Heart left ventricle (tissue), 16 donors: ENCODE measurements at places on chromosomes 6 and 20. TPM values are rescaled to one million over a fixed set of nuclear protein-coding genes. Genes with fewer than 3 reads are reported as not detected.

The RNF182 gene
- total RNA-seq = 0.39 TPM

- no peak overlapping the region for H3K4me3 ChIP-seq
- H3K27me3 ChIP-seq = no peaks in the 10 kb centered on the region
- H3K27ac ChIP-seq = no peak overlapping the region
- H3K36me3 ChIP-seq = no peaks in the 10 kb centered on the region
- no peak for DNase-seq
These were observed 56.8 kb downstream of the PDSS2 start for GRCh38 chr6:107402533-107402932.

DNA sequence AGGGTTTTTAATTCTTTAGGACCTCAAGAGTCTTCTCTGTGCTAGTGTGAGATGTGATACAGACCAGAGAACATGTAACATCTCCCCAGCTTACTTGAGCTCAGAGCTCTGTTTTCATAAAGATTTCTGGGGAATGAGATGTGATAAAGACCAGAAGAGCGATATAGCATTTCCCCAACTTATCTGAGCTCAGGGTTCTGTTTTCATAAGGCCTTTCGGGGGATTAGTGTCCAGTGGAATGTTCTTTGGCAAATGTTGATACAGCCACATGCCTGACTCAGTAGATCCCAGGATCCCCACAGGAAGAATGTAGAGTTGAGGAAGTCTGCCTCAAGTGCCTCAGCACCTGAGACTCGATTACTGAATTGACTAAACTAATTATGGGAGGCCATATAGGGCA lies 18.7 kb upstream of the TOP1 start:
- no peak for DNase-seq
- no peaks in the 10 kb centered on the region for H3K27me3 ChIP-seq
- H3K4me3 ChIP-seq = no peak overlapping the region
- peaks cover 16% of the 10 kb centered on the region for H3K4me1 ChIP-seq
- H3K36me3 ChIP-seq = no peaks in the 10 kb centered on the region

The FUT9 gene
- not detected for total RNA-seq

- no peak for DNase-seq
- no peak overlapping the region for H3K27ac ChIP-seq
- H3K27me3 ChIP-seq = no peaks in the 10 kb centered on the region
- no peaks in the 10 kb centered on the region for H3K36me3 ChIP-seq
- H3K4me3 ChIP-seq = no peak overlapping the region
These were observed 328.2 kb downstream of the PHF3 start for GRCh38 chr6:63963769-63964315.

The SPATA25 gene
- 1.1 TPM for total RNA-seq

- H3K27me3 ChIP-seq = no peaks in the 10 kb centered on the region
- no peak for DNase-seq
- H3K36me3 ChIP-seq = no peaks in the 10 kb centered on the region
- no peaks in the 10 kb centered on the region for H3K4me1 ChIP-seq
These were observed 118.0 kb upstream of the THEMIS start for GRCh38 chr6:128018821-128019220.

GRCh38 chr20:991850-992249 lies 10.3 kb downstream of the RSPO4 start:
- no peak overlapping the region for H3K27ac ChIP-seq
- DNase-seq = no peak
- no peaks in the 10 kb centered on the region for H3K4me1 ChIP-seq
- no peaks in the 10 kb centered on the region for H3K36me3 ChIP-seq
- peaks cover 50% of the 10 kb centered on the region for H3K27me3 ChIP-seq
- H3K4me3 ChIP-seq = no peak overlapping the region

- H3K4me1 ChIP-seq = no peaks in the 10 kb centered on the region
- no peak for DNase-seq
- H3K4me3 ChIP-seq = no peak overlapping the region
- no peaks in the 10 kb centered on the region for H3K27me3 ChIP-seq
- H3K27ac ChIP-seq = no peak overlapping the region
- H3K36me3 ChIP-seq = no peaks in the 10 kb centered on the region
These were observed 120.9 kb downstream of the UNC5CL start for GRCh38 chr6:40918040-40918651.

The BEND3 gene
- 1.7 TPM for total RNA-seq

DNA sequence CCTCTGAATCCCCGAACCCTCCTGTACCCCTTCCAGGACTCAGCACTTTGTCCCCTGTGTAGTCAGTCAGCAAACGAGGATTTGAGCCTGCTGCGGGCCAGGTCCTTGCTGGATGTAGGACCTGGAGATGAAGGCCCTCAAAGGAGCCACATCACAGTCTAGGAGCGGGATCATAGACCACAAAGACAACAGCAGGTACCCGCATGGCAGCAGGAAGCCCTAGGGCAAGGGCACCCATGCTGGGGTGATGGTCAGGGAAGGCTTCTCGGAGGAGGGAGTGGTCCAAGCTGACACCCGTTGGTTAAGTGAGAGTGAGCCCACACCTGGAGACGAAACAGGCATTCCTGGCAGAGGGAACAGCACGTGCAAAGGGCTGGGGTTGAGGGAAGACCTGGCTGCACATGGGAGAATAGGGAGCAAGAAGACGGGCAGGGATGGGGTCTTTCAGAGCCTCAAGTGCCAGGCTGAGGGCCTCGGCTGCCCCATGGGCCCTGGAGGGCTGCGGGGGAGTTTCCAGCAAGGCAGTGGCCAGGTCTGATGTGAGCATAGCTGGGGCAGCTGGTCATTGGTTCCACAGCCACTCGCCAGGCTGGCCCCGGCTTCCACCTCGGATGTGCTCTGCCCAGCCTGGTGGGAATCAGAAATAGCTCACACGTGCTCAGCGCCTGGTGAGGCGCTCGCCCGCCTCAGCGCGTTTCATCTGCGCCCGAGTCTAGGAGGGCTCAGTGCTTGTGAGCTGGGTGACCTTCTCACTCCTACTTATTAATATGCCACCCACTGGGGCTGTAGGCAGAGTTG lies 15.0 kb downstream of the DLGAP4 start:
- H3K4me1 ChIP-seq = no peaks in the 10 kb centered on the region
- no peak overlapping the region for H3K27ac ChIP-seq
- no peak overlapping the region for H3K4me3 ChIP-seq
- peaks cover 3% of the 10 kb centered on the region for H3K27me3 ChIP-seq

GRCh38 chr6:111813237-111813636 lies 60.0 kb downstream of the FYN start:
- H3K4me3 ChIP-seq = no peak overlapping the region
- H3K36me3 ChIP-seq = peaks cover 15% of the 10 kb centered on the region
- H3K4me1 ChIP-seq = peaks cover 6% of the 10 kb centered on the region
- no peak overlapping the region for H3K27ac ChIP-seq
- DNase-seq = no peak

- DNase-seq = no peak
- no peak overlapping the region for H3K4me3 ChIP-seq
- no peak overlapping the region for H3K27ac ChIP-seq
- H3K4me1 ChIP-seq = no peaks in the 10 kb centered on the region
These were observed 24.9 kb upstream of the NT5E start for GRCh38 chr6:85424981-85425380.

- H3K27ac ChIP-seq = no peak overlapping the region
- H3K4me3 ChIP-seq = no peak overlapping the region
- no peaks in the 10 kb centered on the region for H3K36me3 ChIP-seq
- no peaks in the 10 kb centered on the region for H3K27me3 ChIP-seq
- DNase-seq = no peak
These were observed 213.6 kb upstream of the PREP start for GRCh38 chr6:105616521-105616920.

DNA sequence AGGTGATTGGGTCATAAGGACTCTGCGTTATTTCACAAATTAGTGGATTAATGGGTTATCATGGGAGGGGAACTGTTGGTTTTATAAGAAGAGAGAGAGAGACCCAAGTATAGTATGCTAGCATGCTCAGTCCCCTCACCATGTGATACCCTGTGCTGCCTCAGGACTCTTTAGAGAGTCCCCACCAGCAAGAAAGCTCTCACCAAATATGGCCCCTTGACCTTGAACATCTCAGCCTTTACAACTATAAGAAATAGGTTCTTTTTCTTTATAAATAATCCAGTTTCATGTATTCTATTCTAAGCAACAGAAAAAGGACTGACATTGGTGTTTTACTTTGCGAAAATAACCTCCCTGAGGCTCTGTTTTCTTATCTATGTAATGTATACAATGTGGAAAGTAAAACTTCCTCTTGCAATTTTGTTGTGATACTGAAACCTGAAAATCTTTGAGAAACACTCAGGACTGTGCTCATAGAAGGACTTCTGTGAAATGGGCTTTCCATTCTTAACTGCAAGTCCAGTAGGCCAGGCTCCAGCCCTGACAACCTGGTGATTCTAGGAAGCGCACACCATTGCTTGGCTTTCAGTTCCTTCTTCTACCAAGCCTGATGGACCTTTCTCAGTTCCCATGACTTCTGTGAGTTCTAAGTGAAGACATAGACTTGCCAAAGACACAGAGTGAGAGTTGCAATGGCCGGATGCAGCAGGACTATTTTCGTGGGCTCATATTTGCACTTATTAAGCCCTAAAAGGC lies 21.9 kb downstream of the SIRPD start:
- H3K4me3 ChIP-seq = no peak overlapping the region
- no peaks in the 10 kb centered on the region for H3K36me3 ChIP-seq
- no peak overlapping the region for H3K27ac ChIP-seq
- H3K27me3 ChIP-seq = no peaks in the 10 kb centered on the region
- no peak for DNase-seq

GRCh38 chr6:142474531-142475289 lies 172.9 kb downstream of the ADGRG6 start:
- H3K27me3 ChIP-seq = no peaks in the 10 kb centered on the region
- no peak for DNase-seq
- H3K4me3 ChIP-seq = no peak overlapping the region
- H3K4me1 ChIP-seq = no peaks in the 10 kb centered on the region
- H3K27ac ChIP-seq = no peak overlapping the region

The OPRM1 gene
- not detected for total RNA-seq

DNA sequence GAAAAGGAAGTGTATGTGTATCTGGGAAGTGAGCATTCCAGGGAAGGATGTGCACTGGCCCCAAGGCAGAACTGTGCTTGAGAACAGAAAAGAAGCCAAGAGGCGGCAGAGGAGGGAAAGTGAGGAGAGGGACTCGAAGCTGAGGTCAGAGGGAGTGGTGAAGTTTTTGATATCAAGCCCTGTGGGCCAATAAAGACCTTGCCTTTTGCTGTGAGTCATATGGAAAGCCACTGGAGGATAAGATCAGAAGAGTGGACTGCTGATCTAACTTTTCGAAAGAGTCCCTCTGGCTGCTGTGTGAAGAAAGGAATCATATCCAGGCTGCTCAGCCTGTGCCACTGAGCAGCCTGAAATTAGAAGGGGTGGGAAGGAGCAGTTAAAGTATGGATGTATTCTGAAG lies 99.4 kb downstream of the EYA4 start:
- DNase-seq = no peak
- no peaks in the 10 kb centered on the region for H3K27me3 ChIP-seq
- H3K4me1 ChIP-seq = no peaks in the 10 kb centered on the region
- H3K4me3 ChIP-seq = no peak overlapping the region

The HLA-DQA1 gene
- not detected for total RNA-seq

The ZNF334 gene
- total RNA-seq = 0.87 TPM

DNA sequence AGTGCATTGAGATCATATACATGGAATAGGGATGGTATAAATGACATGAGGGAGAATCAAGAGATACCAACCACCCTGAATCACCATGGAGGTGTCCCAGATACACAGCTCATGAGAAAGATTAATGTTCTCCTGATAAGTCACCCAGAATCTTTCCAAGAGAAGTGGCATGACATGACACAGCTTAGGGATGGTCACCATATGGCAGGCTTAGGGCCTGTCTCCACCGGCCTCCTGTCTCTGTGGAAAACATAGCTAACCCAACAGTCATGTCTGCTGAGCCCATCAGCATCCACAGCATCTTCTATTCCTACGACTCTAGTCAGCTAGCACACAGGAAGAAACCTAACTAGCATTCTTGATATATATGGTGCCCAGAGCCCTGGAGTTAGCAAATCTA lies 133.3 kb downstream of the IPCEF1 start:
- H3K27ac ChIP-seq = no peak overlapping the region
- H3K27me3 ChIP-seq = no peaks in the 10 kb centered on the region
- no peak overlapping the region for H3K4me3 ChIP-seq
- H3K36me3 ChIP-seq = no peaks in the 10 kb centered on the region
- no peak for DNase-seq
- no peaks in the 10 kb centered on the region for H3K4me1 ChIP-seq

The RUNX2 gene
- total RNA-seq = 0.37 TPM

- no peak overlapping the region for H3K27ac ChIP-seq
- H3K36me3 ChIP-seq = no peaks in the 10 kb centered on the region
- no peak overlapping the region for H3K4me3 ChIP-seq
- DNase-seq = no peak
- H3K4me1 ChIP-seq = no peaks in the 10 kb centered on the region
These were observed 557.0 kb downstream of the HAO1 start for GRCh38 chr20:7383216-7383615.

GRCh38 chr6:147903931-147904330 lies 395.4 kb downstream of the SAMD5 start:
- no peaks in the 10 kb centered on the region for H3K4me1 ChIP-seq
- no peak overlapping the region for H3K4me3 ChIP-seq
- H3K27ac ChIP-seq = no peak overlapping the region
- no peak for DNase-seq
- H3K36me3 ChIP-seq = no peaks in the 10 kb centered on the region

- no peaks in the 10 kb centered on the region for H3K4me1 ChIP-seq
- no peak for DNase-seq
- H3K27me3 ChIP-seq = no peaks in the 10 kb centered on the region
- H3K36me3 ChIP-seq = no peaks in the 10 kb centered on the region
- no peak overlapping the region for H3K4me3 ChIP-seq
These were observed 79.7 kb downstream of the EDN1 start for GRCh38 chr6:12369781-12370262.

DNA sequence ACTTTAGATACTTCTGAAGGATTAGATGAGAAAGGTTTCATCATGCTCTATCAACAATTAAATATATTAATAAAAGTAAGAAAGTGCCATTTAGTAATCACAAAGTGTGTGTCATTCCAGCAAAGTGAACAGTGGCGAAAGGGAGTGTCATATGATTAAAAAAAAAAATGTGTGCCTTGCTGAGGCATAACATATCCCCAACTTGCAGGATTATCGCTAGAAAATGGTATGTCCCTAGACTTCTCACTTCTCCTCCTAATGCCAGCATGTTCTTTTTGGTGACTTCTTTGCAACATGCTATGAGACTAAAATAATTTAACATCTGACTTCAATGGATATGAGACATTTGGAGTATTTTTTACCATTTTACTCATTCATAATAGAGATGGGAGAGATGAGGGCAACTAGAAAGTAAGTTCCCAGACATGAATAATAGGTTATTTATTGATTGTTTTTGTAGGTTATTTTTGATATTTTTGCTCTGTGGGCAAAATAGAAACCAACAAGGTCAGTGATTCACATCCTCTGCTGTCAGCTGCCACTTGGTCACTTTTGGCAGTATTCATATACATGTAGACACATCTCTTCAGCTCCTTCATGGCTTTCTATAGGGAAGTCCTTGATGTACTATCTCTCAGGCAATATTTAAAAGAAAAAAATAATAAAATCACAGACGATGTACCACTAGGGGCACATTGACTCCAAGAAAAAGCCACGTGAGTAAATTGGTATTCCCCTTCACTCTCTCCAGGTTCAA lies 370.1 kb downstream of the BMP2 start:
- H3K27ac ChIP-seq = no peak overlapping the region
- no peak overlapping the region for H3K4me3 ChIP-seq
- no peaks in the 10 kb centered on the region for H3K27me3 ChIP-seq
- H3K4me1 ChIP-seq = no peaks in the 10 kb centered on the region
- H3K36me3 ChIP-seq = no peaks in the 10 kb centered on the region
